ENCODE measurements at places on chromosomes 12 and 14. TPM values are rescaled to one million over a fixed set of nuclear protein-coding genes. Genes with fewer than 3 reads are reported as not detected.

DNA sequence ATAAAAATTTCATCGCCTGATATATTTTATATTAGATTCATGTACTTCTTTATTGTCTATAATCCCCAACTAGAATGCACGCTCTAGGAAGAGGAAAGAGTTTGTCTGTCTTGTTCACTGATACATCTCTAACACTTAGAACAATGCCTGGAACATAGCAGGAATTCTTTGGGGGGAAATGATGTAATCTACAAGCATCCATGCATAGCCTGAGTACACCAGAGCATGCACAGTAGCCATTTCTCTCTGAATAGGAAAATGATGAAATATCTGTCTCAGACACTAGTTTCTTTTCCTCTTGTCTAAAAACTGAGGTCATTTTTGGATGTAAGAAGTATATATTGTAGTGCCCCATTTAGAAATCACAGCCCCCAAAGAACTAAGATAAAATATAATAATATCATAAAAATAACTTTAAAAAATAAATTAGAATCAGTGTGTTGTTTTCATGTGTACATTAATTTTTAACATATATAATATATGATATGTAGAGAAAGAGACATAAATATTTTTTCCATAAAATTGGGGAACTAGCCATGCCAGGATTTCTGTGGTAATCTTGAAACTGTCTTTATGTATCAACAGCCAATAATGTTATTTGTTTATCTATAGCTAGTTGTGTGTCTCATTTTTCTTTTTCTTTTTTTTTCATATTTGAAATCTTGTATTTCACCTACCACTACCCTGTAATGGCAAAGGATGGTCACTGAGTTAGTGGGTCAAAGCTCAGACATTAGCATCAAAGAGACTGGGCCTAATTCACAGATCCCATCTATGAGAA is 155.6 kb upstream of the TMCC3 start:
- no peak for DNase-seq

GRCh38 chr12:130830246-130830551 is 8.9 kb downstream of the STX2 start:
- no peak for DNase-seq

- no peak for DNase-seq
Measured at GRCh38 chr12:118746176-118746575, 235.2 kb upstream of the SRRM4 start.

DNA sequence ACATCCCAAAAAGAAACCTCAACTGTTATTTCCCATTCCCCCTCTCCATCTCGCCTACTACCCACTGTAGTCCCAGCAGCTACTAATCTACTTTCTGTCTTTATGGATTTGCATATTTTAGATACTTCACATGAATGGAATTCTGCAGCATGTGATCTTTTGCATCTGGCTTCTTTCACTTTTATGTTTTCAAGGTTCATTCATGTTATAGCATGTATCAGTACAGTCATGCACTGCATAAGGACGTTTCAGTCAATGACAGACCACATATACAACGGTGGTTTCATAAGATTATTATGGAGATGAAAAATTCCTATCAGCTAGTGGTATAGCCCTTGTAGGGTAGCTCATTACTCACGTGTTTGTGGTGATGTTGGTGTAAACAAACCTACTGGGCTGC is 24.5 kb downstream of the PCNX4 start:
- no peak for DNase-seq

- no peak for DNase-seq
Measured at GRCh38 chr12:67919406-67919805, 69.8 kb upstream of the IFNG-AS1 start.

Gene GLT1D1
- total RNA-seq, result 1.4 TPM

Gene FSCB
- not detected for total RNA-seq

GRCh38 chr12:41274643-41275042 is 86.5 kb downstream of the PDZRN4 start:
- DNase-seq, result no peak

Gene AVPR1A
- total RNA-seq, result 21.3 TPM

Gene SLC2A13
- total RNA-seq, result 9.0 TPM

Gene NOC4L
- 12.3 TPM for total RNA-seq

DNA sequence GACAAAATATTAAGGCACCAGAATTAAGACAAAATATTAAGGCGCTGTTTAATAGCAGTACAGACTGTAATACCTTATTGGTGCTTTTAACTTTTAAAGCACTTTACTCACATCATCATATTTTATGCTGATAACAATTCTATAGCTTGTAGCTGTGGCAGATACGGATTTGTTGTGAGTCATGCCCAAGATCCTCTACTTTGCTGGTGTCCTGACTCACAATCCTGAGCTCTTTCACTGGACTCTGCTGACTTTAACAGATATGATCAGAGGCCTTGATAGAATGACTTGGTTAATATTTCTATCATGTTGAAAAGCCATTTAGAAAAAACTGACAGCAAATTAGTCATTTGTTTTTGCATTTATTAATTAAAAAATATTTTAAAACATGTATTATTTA is 99.0 kb upstream of the PKP2 start:
- no peak for DNase-seq

Gene RERGL
- 6.9 TPM for total RNA-seq

DNA sequence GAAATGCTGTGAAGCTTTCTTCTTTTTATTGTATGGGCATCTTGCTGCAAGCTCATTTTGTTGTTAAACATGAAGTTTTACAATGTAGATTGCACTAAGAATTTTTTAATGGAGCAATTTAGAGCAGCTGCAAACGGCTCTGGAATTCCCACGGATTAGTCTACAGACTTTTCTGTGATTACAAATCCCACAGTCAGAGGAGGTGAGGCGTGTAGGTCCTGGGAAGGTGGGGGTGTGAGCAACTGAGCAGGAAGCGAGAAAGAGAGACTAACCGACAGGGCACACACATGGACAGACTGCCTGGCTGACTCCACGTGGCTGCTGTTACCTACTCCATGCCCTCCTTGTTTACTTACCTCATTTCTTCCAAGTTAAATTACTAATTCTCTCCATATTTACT is 348.5 kb downstream of the NPAS3 start:
- DNase-seq, result no peak

Gene PRR4
- total RNA-seq, result 4.8 TPM

Gene CISTR
- total RNA-seq, result not detected

- peak; percentile 45 for DNase-seq
Measured at GRCh38 chr14:105884808-105885281, 358.5 kb downstream of the TMEM121 start.

Gene NTF3
- total RNA-seq, result 51.6 TPM

- DNase-seq, result no peak
Measured at GRCh38 chr14:75371297-75371696, 56.5 kb upstream of the JDP2 start.

DNA sequence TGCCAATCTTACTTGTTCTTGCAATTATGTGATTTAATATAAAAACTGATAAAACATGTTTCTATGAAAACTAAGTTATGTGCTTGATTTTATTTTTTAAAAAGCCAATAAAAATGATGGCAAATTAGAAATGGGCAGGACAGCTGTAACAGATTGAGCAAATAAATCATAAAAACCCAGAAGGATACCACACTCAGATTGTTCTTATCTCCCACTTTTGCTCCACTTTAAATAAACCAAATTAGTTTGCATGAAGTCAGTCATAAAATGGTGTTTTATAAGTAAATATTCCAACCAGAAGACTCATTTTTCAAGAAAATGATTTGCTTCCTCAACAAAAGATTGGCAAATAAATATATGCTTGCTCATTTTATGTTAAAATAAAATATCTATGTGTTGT is 307.9 kb upstream of the G2E3 start:
- no peak for DNase-seq

GRCh38 chr14:94041551-94042346 is 15.6 kb downstream of the OTUB2 start:
- peak; percentile 75 for DNase-seq

GRCh38 chr12:11829764-11830194 is 180.3 kb downstream of the ETV6 start:
- DNase-seq, result no peak

DNA sequence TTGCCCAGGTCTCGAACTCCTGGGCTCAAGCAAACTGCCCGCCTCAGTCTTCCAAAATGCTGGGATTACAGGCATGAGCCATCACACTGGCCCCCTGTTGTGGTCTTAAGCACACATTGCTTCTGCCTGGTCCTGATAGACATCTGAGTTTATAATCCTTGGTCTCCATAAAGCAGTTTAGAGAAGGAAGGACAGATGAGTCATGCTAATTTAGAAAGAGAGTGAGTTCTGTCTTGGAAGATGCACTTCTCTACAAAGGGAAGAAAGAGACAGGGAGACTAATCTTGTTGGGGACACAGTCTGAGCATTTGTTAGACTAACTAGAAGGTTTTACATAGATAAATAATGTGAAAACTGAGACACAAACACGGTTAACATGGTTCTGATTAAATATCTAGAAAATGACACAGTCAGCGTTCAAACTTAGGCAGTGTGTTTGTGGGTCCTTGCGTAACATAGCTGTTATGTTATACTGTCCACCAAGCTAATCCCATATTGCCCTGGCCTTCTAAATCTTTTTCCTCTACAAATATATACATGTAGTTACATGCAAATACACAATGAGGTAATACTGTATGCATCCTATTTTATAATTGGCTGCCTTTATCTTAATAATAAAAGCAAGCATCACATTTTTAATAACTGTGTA is 31.0 kb downstream of the SAMD4A start:
- no peak for DNase-seq

GRCh38 chr12:100141998-100142850 is 450 bp downstream of the BLTP3B start:
- DNase-seq, result peak; percentile 82

DNA sequence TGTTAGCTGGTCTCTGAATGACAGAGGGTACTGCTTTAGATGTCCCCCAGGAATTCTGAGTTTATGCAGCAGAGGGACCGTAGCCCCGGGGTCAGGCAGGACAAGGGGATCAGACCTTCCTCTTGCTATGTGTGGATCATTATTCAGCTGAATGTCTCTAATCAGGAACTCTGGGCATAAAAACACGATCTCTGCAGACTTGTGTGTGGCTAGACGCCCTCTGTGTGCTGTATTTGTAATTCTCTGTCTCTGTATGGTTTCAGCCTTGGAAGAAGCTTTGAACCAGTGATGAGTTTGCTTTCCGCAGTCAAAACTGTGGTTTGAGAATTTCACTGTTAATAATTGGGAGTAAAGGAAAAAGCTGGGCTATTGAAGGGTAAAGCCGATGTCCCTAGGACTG is 125.3 kb downstream of the ETV6 start:
- no peak for DNase-seq

DNA sequence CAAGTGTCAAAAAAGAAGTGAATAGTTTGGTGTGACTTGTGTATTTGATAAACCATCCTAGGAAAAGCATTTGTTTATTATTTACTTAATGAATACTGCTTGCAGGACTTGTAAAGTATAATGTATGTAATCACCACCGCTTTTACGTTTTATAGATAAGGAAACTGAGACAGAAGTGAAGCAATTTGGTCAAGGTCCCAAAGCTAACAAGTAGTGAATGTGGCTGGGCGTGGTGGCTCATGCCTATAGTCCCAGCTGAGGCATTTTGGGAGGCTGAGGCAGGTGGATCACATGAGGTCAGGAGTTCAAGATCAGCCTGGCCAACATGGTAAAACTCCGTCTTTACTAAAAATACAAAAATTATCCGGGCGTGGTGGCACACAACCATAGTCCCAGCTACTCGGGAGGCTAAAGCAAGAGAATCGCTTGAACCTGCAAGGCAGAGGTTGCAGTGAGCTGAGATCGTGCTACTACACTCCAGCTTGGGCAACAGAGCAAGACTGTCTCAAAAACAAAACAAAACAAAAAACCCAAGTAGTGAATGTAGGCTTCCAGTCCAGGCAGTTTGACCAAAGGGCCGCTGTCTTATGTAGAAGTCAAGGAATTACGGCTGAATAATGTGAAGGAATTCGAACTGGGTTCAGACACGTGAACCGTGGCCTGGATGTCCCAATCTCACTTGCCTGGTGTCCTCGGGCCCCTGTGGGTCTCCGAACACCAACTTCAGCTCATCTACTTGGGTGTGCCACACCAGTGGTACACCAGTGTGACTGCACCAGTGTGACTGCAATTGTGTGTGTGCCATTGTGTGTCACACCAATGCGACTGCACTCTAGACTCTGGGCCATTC is 88.3 kb upstream of the MED13L start:
- DNase-seq, result no peak

- no peak for DNase-seq
Measured at GRCh38 chr12:120130011-120130410, 13.5 kb upstream of the RAB35 start.

DNA sequence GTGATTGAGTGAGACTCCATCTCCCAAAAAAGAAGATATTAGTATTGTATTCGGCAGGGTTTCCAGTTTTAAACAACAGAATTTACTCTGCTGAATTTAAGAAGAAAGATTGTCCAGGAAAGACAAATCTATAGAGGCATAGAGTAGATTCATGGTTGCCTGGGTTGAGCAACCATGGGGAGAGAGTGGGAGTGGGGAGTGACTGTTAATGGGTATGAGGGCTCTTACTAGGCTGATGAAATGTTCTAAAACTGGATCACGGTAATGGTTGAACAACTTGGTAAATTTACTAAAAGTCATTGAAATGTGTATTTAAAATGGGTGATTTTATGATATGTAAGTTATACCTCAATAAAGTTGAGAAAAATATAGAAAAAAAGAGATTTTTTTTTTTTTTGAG is 13.9 kb upstream of the C12orf76 start:
- DNase-seq, result no peak

DNA sequence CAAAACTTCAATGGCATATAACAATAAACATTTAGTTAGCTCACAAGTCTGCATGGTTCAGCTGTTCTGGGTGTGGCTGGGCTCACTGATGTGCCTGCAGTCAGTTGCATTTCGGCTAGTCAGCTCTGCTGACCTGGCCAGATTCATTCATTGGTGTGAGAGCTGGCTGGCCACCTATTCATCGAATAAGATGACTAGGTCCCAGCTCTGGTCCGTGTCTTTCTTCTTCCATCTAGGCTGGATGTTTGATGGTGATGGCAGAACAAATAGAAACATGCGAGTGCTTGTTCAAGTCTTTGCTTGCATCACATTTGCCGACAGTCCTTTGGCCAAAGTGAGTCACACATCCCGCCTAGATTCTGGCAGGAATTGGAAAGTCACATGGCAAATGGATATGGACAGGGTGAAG is 203.3 kb upstream of the CRY1 start:
- no peak for DNase-seq

DNA sequence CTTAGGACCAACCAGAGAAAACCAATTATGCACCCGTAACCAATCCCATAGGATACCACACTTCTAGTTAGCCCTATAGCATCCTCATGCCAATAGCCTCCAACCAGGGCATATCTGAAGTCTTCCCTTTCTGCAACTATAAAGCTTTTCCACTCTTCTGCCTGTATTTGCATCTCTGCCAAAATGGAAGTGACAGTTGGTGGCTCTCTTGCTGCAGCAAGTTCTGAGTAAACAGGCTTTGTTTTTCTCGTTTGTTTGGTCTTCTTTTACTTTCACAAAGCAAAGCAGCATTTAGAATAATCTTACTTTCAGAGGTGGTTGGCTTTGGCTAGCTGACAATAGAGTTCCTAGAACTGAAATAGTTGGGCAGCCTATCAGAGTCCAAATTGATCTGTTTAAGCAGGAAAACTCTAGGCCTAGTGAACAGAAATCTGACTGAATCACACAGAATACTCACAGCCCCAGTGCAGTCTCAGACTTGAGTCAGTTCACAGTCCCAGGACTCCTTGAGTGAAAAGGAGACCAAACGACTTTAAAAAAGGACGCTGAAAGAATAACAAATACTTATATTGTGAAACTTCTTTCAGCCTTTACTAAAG is 1029.7 kb upstream of the LRFN5 start:
- DNase-seq, result no peak

Gene C12orf54
- total RNA-seq, result not detected

GRCh38 chr12:4978737-4979136 is 64.9 kb upstream of the KCNA5 start:
- DNase-seq, result no peak

Gene RAD9B
- total RNA-seq, result 0.57 TPM

All from aorta (tissue), 5 donors.